ENCODE measurements at places on chromosomes 3 and 15.

- no peak for DNase-seq
Observed at GRCh38 chr3:46646700-46647099, 34.4 kb downstream of the FAM240A start.

DNA sequence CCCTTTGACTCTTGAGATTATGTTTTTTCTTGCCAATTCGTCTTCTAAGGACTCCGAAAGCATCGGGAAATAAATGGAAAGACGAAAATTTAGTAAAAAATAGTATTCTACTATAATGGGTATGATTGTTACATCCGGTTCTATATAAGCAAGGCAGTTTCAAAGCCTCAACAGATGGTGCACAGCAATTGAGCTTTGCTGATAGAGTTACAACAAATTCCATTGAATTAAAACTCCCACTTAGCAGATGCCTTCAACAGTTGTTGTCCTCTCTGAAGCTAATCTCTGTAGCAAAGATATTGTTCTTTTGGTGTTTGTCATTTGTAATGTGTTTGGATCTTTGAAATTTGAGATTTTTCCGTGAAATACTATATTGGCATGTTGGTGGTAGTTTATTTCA is 16.1 kb upstream of the GHSR start:
- no peak for DNase-seq

DNA sequence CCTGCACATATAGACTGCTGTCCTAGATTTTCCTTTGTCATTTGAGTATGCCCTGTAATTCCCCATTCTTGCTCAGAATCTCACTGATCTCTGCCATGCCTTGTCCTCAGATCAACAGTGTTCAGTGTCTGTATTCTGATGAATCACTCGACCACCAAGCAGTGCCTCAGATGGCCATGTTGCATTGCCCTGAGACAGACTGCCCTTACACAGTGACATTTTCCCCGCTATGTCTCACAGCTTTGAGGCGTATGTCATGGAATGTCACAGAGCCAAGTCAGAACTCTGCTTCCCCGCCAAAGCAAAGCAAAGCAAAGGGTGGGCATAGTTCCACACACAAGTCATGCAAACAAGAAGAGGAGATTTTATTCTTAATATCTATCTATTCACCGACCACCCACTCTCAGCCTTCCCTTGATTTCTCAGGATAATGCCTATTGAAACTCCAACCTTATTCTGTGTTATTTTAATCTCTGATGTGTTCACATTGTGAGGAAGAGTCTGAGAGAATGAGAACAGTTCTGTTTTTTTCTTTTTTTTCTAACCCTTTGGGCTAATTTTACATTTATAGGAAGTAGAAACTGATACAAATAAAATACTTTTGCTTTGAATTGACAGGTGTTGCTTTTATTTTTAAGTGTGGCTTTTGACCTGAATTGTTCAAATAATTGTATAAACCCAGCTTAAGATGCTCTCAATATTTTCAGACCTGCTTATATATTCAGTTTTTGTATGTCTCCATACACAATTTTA is 16.9 kb upstream of the PSMD6 start:
- no peak for DNase-seq

DNA sequence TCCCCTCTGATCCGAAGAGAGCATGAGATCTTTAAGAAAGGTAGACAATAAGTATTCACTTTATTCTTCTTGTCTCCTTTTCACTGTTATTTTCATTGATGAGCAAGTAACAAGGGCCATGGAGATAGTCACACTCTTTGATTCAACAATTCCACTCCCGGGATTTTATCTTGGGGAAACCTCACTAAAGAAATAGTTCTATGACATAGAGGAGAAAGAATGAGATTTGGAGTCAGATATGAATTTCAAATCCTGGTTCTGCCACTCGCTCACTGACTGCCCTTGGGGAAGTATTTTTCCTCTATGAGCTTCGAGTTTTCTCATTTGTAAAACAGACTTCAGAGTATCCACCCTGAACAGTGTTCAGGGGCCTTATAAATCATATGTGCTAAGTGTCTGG is 514.6 kb downstream of the NLGN1 start:
- DNase-seq: no peak

DNA sequence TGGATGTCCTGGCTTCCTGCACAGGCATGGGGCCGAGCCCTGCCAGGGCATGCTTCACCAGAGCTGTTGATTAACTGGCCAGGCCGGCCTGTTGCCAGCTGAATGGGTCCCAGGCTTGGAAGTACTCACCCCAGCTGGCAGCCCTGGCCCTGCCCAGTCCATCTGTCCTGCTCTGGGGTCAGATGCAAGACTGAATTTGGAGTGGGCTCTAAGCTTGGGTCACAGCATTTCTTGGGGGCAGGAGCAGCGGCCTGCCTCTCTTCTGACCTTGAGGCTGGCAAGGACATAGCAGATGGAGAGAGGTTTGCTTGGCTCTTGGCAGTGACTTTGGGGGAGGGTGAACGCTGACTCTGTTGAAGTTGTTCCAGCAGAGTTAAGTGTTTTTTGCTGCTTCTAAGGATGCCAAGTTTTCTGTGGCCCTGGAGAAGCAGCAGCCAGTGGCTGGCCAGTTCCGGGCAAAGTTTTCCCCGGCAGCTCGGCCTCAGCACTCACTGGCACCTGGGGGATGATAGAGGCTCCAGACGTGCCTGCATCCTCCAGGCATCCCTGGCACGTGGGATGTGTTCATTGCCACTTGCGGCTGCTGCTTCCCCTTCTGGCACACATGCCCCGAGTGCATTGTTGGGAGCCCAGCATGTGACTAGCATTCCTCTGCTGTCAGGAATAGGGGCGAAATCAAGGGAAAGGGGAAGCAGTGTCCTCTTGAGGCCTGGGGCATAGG is 22.9 kb downstream of the PDIA5 start:
- DNase-seq: no peak

GRCh38 chr3:24986612-24987011 is 441.5 kb upstream of the RARB start:
- no peak for DNase-seq

GRCh38 chr3:123653221-123653682 is 68.4 kb upstream of the HACD2 start:
- DNase-seq: no peak

DNA sequence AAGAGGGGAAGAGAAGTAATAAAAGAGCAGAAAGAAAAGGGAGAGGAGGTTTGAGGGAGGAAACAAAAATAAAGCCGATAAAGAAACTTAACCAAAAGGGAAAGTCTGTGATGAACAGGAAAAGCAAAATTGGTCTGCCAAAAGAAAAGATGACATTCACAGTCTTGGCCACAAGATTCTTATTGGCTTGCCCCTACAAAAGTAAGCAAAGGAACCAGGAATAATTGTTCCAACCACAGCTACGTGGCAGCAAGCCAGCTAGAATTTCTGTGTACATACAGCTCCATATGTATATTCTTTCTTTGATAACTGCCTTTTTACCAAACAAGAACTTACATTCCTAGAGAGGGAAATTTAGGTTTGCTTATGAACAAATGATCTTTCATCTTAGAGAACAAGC is 79.6 kb downstream of the MLH1 start:
- no peak for DNase-seq

GRCh38 chr3:50570508-50571279 is 1.4 kb downstream of the HEMK1 start:
- no peak for DNase-seq

GRCh38 chr15:74525309-74525708 is 15.7 kb upstream of the ARID3B start:
- DNase-seq: no peak

DNA sequence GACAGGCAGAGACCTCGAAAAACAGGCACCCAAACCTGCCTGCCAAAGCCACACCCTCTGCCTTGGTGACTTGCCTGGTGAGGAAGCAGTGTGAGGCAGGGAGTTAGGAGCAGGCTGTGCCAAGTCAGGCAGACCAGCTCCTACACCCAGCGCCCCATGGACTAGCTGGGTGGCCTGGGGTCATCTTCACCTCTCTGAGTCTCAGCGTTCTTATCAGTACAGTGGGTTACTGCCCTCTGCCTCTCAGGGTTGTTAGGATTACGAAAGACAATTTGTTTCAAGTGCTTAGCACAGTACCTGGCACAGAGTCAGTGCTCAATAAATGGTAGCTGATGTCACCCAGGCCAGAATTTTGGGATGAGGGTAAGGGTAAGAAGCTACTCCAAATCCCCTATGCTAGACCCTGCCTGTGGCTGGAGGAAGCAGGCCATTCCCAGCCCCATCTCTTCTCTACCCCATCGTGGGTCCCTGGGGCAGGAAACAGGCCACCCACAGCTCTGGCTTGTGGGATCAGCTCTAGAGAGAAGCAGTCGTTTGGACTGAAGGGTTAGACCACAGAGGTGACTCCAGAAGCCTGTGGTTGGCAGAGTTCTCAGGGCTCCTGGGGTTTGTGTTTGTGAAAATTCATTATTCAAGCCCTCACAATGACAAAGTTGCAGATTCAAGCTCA is 10.1 kb downstream of the SLC51B start:
- DNase-seq: peak; percentile 16

DNA sequence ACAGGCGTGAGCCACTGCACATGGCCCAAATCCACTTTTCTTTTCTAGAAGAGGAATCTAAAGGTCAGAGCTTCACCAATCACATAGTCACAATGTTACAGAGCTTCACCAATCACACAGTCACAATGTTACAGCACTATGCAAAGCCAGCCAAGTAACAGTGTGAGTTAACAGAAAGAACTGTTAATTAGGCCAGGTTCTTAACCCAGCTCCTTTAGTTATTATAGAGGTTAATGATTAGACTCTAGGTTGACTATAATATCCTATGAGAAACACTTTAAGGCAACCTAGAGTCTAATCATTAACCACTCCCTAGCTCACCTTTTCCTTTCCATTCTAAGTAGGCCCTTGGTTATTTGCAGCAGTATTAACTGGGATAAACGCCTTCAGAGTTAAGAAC is 54.0 kb downstream of the TASOR start:
- DNase-seq: peak; percentile 89

DNA sequence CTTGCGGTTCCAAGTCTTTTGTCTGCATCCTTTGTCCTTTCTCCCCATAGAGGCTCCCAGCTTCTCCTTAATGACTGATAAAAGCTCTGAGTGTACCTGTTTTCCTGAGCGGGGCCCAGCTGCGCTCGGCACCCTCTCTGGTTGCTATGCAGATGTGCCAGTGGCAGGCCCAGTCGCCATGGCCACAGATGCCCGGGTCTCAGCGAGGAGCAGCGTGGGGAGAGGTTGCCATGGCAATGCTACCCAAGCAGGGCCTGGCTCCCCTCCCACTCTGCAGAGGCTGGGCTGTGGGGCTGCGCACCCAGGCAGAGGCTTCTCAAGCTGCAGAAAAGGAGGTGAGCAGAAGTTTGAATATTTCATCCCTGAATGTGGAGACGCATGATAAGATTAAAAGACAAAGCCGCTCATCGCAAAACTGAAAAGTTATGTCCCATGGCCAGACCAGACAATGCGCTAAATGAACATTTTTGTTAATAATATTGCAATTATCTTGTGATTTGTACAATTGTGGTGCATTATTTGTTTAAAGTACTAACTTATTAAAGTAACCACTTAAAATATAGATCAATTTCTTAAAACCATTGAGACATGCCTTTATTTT is 66.1 kb downstream of the TPRA1 start:
- no peak for DNase-seq

DNA sequence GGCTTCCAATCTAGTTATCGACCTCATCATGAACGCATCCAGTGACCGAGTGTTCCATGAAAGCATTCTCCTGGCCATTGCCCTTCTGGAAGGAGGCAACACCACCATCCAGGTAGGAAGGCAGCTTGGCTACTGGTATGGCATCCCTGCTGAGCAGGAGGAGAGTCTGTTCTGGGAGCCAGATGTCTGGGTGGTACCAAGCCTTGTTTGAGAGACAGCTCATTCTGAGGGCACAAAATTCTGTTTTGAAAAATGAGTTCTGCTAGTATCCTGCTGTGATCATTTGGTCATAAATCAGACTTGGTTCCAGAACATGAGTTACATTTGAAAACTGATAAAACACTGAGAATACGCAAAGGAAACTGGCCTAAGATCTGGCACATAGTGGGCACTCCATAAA is 242.1 kb downstream of the ITPR1 start:
- DNase-seq: no peak

DNA sequence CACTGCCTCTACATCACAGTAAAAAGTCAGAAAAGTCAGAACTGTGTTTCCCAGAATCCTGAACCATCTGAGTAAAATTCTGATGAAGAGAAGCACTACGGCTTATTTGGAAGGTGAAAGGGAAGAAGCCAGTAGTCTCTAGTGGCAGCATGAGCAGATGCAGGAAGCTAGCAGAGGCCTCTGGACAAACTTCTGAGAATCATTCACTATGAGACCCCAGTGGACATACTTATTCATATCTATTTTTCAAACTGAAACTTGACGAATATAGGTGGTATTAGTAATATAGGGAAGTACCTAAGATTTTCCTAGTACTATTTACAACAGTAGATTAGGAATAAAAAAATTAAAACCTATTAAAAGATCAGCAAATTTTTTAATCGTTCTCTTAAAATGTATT is 272.8 kb upstream of the TTC14 start:
- no peak for DNase-seq

- DNase-seq: peak; percentile 73
Observed at GRCh38 chr3:132417695-132418411, 551 bp downstream of the DNAJC13 start.

- no peak for DNase-seq
Observed at GRCh38 chr15:40070166-40070557, 31.2 kb upstream of the SRP14 start.

- DNase-seq: no peak
Observed at GRCh38 chr3:5221701-5222100, 34.2 kb downstream of the EDEM1 start.

GRCh38 chr3:188271226-188271914 is 117.4 kb downstream of the LPP start:
- no peak for DNase-seq

GRCh38 chr3:78633626-78634025 is 1134.2 kb downstream of the ROBO1 start:
- DNase-seq: peak; percentile 71

- peak; percentile 92 for DNase-seq
Observed at GRCh38 chr3:49199239-49199899, 28.0 kb downstream of the KLHDC8B start.

DNA sequence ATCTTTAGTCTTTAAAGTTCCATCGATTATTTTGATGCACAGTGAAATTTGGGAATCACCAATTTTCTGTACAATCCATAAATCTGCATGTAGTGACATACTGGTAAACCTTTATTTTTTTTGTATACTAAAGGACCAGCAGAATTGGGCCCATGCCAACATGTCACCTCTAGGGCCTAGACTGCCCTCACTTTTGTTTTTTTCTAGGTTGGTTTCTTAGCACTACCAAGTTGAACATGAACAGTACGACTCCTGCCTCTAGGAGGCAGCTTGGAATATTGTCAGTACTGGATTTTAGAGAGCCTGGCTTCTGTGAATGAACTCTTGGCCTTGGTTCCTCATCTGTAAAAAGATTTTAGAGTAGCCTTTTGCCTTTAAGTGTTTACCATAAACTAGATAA is 32.3 kb downstream of the NKIRAS1 start:
- DNase-seq: no peak

DNA sequence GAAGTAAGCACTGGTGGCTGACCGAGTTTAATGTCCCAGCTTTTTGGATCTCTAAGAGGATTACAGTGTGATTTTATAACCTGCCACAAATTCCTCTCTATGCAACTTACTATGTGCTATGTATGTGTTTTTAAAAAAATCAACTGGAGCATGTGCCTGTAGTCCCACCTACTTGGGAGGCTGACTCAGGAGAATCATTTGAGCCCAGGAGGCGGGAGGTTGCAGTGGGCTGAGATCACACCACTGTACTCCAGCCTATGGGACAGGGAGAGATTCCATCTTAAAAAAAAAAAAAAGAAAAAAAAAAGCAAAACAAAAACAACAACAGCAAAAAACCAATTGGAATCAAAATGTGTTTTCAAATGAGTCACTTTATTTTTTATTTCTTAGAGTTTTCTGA is 29.6 kb downstream of the DUT start:
- peak; percentile 50 for DNase-seq

GRCh38 chr3:45337839-45338470 is 50.4 kb upstream of the LARS2 start:
- no peak for DNase-seq

Data from Caki2 (cell line).